ENCODE measurements at places on chromosomes 1 and 21.

GRCh38 chr21:17495680-17496079 lies 17.2 kb upstream of the CXADR start:
- no peak overlapping the region for H3K4me3 ChIP-seq
- H3K36me3 ChIP-seq: no peaks in the 10 kb centered on the region
- no peak for DNase-seq

DNA sequence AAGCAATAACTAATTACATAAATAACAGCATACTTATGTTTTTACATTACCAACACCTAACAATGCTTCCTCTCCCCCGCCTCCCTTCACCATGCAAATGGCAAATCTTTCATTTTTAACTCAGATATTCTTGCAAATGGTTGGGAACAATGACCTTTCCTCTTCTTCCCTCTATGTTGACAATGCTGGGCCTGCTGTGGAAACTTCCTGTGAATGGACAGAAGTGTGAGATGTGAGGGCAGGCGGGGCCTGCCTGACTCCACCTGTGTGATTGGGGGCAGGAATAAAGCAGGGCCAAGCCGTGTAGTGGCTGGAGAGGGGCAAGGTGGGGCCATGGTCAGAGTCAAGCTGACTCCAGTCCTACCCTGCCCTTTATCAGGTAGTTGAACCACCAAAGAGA lies 289.6 kb downstream of the RPS6KC1 start:
- no peak overlapping the region for H3K27ac ChIP-seq
- no peaks in the 10 kb centered on the region for H3K27me3 ChIP-seq
- H3K36me3 ChIP-seq: no peaks in the 10 kb centered on the region
- no peak for DNase-seq

DNA sequence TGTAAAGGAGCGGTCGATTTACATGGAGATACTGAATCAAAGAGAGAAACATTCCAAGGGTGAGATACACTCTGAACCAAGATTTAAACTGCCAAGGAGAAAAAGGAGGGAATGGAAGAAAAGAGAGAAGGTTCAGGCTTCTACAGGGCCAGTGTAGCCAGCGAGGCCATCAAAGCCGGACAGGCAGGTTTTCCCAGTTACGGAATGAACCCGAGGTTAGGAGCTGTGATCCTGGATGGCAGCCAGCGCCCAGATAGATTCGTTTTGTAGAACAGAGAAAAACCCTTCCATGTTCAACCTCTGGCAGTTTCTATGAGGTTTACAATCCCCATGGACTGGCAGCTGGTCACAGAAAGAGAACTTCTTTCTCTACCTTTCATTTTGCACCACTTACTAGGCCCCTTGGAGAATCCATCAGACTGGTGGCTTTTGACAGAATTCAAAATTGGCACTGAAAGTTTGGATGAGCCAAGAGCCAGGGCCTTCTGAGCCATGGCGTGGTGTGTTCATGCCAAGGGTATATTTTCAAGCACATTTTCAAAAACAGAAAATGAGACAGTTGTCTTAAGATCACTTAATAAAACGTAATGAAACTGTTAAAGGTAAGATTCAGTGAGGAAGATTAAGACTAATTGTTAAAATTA lies 171.5 kb downstream of the RUNX1 start:
- no peaks in the 10 kb centered on the region for H3K4me1 ChIP-seq
- peaks cover 6% of the 10 kb centered on the region for H3K36me3 ChIP-seq
- no peaks in the 10 kb centered on the region for H3K27me3 ChIP-seq
- no peak overlapping the region for H3K4me3 ChIP-seq
- no peak overlapping the region for H3K27ac ChIP-seq
- DNase-seq: no peak

GRCh38 chr21:32712641-32713040 lies 15.2 kb downstream of the SYNJ1 start:
- no peaks in the 10 kb centered on the region for H3K36me3 ChIP-seq
- H3K4me1 ChIP-seq: peaks cover 5% of the 10 kb centered on the region

DNA sequence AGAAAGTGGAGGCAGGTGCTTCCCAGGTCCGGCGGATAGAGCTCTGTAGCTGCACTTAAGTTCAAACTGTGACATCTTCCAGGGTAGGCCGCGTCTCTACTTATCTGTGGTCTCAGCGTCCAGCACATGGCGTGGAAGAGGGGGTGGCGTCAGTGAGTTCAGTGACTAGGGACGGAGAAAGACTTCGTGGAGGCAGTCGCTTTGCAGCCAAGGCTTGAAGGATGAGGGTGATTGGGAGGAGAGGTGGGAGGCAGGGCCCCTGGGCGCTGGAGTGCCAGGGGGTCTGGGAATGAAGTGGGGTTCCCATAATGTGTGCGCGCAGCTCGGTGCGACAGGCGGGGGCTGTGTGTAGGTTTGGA lies 444 bp upstream of the AGO1 start:
- H3K27ac ChIP-seq: no peak overlapping the region
- H3K4me3 ChIP-seq: no peak overlapping the region
- peaks cover 35% of the 10 kb centered on the region for H3K4me1 ChIP-seq
- no peaks in the 10 kb centered on the region for H3K27me3 ChIP-seq

DNA sequence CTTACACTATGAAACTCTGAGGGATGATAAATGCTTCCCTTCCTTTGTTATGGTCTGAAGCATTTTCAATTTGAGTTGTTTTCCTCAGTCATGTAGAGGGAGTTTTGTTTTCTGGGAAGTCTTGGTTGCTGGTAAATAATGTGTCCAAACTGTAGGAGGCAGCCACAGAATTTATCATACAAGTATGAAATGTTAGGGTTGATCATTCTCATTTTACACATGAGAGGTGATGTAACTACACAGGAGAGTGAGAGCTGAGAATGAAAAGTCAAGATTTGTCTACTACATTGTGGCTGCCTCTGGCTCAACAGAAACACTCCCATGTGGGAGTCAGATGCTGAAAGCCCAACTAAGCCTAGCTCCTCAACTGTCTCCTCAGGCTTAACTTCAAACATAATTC lies 182.5 kb upstream of the SGIP1 start:
- H3K27me3 ChIP-seq: peaks cover 19% of the 10 kb centered on the region
- DNase-seq: no peak
- H3K27ac ChIP-seq: no peak overlapping the region
- H3K4me3 ChIP-seq: no peak overlapping the region
- no peaks in the 10 kb centered on the region for H3K4me1 ChIP-seq
- no peaks in the 10 kb centered on the region for H3K36me3 ChIP-seq
